ENCODE measurements at places on chromosomes 13 and 19.
A peak's percentile ranks its signal among the peaks of the same experiment; 100 is the strongest.

- no peak for DNase-seq
Observed at GRCh38 chr19:46555628-46556280, 45.4 kb upstream of the CALM3 start.

DNA sequence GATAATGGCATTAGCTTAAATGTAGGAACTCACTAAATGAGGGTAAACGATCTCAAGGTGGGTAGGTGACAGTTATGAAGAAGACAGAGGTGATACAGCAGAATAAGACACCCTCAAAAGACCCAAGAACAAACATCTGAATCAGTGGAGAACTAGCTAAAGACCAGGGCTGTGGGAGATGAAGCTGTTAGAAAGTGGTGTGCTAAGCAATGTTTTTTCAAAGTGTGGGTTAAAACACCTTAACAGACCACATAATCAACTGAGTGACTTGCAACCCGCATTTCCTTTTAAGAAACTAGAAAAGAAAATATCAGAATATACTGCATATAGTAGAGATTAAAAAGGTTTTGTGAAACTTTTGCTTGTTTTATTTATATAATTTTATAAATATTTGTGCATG lies 70.0 kb downstream of the ZDHHC20 start:
- no peak for DNase-seq

- no peak for DNase-seq
Observed at GRCh38 chr13:71115301-71115700, 751.7 kb downstream of the DACH1 start.

- peak; percentile 95 for DNase-seq
Observed at GRCh38 chr19:38039966-38040365, 133.0 kb downstream of the SIPA1L3 start.

- DNase-seq = no peak
Observed at GRCh38 chr13:113950451-113951245, 23.2 kb downstream of the C13orf46 start.

DNA sequence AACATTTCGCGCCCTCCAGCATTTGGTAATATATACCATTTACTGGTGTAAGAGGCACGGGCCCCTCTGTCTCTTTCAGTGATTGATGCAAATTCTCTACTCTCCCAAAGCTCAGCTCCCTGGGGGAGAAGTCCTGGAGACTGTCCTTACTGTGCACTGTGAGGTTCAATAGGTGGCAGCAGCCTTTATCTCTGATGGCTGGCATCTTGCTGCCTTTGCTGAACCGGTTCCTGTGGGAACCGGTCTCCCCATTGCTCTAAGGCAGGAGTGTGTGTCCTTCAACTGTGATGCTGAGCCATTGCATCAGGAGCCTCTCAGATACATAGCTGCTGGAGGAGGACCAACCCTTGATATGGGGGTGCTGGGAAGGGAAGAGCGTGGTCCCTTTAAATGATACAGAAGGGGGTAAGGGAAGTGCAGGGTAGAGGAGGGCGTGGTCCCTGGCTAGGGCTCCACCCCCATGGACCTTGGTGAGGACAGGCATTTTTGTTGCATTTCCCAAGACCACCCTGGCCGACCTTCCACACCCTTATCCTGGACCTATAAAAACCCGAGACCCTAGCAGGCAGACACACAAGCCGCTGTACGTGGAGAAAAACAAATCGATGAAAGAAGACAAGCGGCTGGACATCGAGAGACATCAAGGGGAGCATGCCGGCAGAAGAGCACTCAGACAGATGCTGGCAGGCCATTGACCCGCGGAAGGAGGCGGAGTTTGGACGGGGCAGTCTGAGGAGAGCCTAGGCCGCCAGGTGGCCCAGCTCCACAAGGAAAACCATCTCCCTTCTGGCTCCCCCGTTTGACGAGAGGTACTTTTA lies 41.1 kb upstream of the GTF3A start:
- DNase-seq = no peak

DNA sequence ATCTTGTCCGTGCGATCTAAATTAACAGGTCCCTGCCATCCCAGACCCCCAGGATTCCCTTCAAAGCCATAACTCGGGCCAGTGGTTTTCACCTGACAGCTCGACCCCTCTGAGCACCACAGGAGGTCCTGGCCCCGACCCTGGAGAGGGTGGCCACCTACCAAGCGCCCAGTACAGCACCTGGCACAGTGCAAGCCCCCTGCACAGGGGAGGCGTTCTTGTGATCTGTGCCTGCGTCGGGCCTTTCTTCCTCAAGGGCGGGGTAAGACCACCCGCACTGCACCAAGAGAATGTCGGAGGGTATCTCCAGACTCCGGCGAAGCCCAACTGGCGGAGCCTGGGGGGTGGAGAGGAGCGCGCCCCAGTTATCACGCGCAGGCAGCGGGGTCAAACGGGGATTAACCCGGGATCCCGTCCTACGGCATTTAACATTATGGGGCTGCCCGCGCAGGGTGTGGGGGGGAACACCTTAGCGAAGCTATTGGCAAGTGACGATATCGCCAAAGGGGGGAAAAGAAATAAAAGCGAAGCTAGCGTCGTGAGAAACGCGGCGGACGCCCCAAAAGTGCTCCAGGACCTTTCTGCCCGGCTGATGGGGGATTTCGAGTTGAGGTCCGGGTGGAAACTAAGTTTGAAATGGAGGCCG lies 1.3 kb upstream of the HNRNPL start:
- no peak for DNase-seq

DNA sequence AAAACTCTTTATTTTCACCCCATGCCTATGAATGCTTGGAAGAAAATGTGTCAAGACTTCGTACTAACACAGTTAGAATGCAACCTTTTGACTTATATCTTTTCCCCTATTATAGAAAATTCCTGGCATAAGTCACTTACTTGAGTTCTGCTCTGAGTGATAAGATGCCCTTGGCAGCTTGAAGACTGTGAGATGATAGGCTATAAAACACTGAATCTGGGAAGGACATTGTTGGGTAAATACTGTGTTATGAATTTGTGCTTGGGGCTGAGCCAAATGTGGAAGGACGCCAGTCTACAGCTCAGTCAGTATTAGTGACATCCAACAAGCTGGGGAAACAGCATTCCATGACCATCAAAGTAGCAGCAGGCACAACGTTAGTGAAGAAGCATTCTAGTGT lies 368.0 kb upstream of the SGCG start:
- no peak for DNase-seq

DNA sequence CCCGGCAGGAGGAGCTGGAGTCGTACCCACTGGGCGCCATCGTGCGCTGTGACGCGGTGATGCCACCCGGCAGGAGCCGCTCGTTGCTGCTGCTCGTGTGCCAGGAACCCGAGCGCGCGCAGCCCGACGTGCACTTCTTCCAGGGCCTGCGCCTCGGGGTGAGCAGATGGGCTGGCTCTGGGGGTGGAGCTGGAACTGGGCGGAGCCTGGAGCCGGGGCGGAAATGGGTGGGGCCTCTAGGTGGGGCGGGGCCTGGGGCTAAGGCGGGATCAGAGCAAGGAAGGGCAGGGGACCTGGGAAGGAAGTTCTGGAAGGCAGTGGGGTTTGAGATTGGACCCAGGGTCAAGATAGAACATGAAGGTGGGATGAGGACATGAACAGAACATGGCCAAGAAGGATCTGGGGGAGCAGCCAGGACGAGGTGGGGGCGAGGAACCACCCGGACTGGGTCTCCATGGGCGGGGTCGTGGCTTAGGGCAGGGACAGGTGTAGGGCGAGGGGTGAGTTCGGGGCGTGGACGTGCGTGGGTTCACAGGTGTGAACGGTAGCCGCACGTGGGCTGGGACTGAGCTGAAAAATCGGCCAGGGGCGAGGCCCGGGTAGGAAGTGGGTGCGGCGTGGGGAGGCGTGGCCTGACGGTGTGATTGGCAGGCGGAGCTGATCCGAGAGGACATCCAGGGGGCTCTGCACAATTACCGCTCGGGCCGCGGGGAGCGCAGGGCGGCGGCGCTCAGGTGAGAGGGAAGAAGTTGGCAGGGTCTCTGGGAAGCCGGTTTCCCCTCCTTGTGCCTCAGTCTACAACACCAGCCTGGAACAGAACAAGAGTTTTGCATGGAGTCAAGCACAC lies 4.7 kb downstream of the EPS8L1 start:
- peak; percentile 47 for DNase-seq

DNA sequence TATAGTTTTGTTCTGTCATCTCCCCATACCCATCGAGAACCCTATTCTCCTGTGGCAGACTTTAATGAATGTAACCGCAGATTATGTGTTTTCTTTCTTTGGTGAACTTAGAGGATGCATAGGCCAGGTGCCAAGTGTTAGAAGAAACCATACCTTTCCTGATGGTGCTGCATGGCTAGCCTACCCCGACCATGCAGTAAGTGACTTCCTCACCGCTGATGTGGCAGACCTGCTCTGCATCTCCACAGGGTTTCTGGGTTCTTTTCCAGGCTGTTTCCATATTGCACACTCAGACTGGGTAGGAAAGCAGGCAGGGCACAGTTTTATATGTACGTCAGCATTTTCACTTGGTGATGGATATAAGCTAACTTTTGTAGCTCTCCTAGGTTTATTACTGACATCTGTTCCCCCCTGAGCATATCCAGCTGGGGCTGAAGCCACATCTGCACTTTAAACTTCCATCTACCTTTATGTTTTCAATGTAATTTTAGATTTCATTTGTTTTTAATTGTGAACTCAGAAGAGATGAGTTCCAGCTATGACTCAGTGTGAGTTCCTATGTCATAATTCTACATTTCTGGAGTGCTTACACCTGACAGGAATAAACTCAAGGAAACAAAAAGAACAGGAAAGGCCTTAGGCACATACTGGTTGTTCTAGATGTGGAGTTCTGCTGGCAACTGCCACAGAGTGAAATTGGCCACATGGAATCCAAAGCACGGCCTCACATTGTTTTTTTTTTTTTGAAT lies 42.3 kb downstream of the LRCH1 start:
- DNase-seq = no peak

DNA sequence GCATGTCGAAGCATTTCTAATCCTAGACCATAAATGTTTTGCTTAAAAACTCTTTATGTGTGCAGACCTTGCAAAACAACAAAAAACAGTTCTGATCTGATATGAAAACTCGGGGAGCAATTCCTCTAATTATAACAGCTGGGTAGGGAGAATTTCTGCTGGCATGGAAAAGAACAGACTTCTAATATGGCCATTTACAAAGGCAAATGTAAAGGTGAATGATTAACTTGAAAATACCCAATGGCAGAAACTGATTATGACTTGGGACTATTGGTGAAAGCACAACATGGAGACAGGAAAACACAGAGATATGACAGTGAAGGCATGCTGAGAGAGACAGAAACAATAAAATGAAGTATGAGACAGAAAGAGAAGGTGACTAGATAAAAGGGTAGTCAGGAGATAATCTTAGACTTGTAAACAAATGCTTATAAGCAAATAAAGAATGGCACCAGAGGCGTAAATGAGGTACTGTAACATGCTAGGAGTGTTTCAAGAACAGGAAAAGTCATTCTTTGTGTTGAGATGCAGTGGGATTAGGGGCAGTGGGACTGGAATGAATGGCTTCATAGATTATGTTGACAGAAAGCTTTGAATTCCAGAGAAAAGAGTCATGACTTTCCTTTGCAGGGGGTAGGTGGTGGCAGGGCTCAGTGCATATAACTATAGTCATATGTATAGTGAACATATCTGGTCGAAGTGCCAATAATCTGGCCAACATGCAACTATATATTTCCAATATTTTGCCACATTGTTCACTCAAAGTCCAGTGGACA lies 393.0 kb downstream of the ITGBL1 start:
- DNase-seq = peak; percentile 20

- peak; percentile 35 for DNase-seq
Observed at GRCh38 chr19:19554074-19555023, 16.3 kb downstream of the CILP2 start.

DNA sequence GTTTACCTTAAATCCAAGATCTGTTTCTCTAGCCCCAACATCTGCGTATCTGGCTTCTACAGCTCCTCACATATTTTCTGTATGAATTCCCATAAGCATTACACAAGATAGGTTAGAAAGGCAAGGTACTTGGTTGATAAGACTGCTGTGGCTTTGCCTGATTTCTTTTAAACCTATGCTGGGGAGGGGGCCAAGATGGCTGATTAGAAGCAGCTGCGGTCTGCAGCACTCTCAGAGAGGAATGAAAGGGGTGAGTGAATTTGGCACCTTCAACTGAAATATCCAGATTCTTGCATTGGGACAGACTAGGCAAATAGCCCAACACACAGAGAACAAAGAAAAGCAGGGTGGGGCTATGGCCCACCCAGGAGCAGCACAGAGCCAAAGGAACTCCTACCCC lies 12.2 kb upstream of the DLEU7 start:
- no peak for DNase-seq

- peak; percentile 93 for DNase-seq
Observed at GRCh38 chr19:2578901-2579677, 103.2 kb downstream of the GADD45B start.

GRCh38 chr13:23488442-23488841 lies 54.9 kb upstream of the SACS start:
- DNase-seq = peak; percentile 73

DNA sequence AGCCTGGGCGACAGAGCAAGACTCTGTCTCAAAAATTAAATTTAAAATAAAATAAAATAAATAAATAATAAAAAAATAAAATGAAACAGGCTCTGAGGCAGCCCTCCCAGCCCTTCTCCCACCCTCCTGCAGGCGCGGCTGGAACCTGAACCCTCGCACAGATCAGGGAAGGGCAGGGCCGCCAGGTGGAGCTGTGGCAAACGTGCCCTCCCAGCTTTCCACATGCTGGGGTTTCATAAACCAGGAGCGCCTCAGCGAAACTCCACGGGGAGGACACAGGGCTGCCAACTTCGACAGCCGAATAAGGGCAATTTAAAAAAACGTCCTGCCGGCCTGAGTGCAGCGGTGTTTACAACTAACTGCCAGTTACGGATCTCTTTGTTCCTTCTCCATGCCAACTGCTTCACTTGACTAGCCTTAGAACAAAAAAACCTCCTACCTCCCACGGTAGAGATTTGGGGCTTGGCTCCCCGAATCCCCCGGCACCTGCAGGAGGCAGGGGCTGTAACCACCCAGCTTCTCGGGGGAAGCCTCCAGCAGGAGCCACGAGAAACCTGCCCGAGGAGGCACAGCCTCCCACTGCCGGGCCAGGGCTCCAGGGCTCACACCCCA lies 15.9 kb downstream of the ZNF787 start:
- DNase-seq = peak; percentile 48

DNA sequence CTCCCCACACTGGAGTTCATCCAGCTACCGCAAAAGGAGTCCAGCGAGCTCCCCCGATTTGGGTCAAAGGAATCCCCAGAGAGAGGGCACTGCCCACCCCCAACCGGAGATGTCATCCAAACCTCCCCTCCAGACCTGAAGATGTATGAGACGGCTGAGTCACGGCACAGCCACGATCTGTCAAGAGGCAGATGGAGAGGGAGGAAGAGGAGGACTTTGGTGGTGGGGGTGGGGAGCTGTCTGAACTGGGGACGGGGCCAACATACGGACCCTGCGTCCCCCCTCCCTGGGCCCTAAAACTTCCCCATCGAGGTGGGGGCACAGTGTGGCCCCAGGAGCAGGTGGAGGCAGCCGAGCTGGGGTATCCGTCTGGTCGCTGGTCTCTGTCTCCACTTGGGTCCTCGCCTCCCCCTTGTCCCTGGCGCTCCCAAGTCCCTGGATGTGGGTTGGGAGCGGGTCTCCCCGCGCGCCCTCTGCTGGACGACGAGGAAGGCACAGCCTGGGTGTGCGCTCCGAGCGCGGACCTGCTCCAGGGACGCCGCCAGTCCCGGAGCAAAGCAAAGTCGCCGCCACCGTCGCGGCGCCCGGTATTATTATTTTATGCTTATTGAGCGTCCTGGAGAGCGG lies 3.8 kb downstream of the PDE4A start:
- DNase-seq = peak; percentile 62

Data from fibroblast of lung (primary cell).